Esophagus squamous epithelium (tissue), 5 donors: ENCODE measurements at places on chromosomes 3 and 15.

DNA sequence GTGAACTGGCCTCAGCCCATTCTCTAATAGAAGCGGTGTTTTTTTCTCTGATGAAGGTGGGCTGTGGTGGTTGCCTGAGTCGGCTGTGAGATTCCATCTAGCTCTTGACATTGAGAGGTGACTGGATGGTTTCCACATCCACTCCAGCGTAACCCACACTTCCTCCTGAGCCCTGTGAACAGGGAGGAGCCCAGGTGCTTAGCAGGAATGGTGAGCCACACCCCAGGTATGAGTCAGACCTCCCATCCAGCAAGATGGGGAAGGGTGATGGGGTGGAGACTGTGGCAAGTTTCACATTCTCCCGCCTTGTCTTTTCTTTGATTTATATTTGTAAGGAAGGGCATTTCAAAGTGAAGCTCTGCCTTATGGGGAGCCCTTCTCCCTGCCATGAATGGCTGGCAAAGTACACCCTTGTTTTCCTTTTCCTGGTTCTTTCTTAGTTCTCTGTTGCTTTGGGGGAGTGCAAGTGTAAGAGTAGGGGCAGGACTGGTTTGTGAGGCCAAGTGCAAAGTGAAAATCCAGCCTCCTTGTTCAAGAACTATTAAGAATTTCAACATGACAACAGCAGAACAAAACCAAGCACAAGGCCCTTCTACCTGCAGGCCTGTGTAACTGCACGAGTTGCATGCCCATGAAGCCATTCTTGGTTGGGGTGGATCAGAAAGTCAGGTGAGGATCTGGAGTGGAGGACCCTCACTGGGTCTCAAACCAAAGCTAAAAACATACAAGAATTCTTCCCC, 4.6 kb upstream of the TPRG1 start:
- no peak for DNase-seq
- H3K27ac ChIP-seq, result peak overlapping the region; percentile 93
- peaks cover 71% of the 10 kb centered on the region for H3K4me1 ChIP-seq
- no peaks in the 10 kb centered on the region for H3K27me3 ChIP-seq
- H3K36me3 ChIP-seq, result no peaks in the 10 kb centered on the region
- H3K4me3 ChIP-seq, result no peak overlapping the region

- no peaks in the 10 kb centered on the region for H3K27me3 ChIP-seq
- H3K4me3 ChIP-seq, result no peak overlapping the region
- H3K36me3 ChIP-seq, result no peaks in the 10 kb centered on the region
- no peak for DNase-seq
- peaks cover 7% of the 10 kb centered on the region for H3K4me1 ChIP-seq
- no peak overlapping the region for H3K27ac ChIP-seq
Measured at GRCh38 chr15:43287254-43287653, 20.5 kb upstream of the TGM5 start.

GRCh38 chr15:57377478-57377847, 1.2 kb downstream of the CGNL1 start:
- H3K27ac ChIP-seq, result peak overlapping the region; percentile 66
- H3K27me3 ChIP-seq, result no peaks in the 10 kb centered on the region
- peaks cover 20% of the 10 kb centered on the region for H3K4me1 ChIP-seq
- peak overlapping the region; percentile 68 for H3K4me3 ChIP-seq
- H3K36me3 ChIP-seq, result no peaks in the 10 kb centered on the region
- no peak for DNase-seq

DNA sequence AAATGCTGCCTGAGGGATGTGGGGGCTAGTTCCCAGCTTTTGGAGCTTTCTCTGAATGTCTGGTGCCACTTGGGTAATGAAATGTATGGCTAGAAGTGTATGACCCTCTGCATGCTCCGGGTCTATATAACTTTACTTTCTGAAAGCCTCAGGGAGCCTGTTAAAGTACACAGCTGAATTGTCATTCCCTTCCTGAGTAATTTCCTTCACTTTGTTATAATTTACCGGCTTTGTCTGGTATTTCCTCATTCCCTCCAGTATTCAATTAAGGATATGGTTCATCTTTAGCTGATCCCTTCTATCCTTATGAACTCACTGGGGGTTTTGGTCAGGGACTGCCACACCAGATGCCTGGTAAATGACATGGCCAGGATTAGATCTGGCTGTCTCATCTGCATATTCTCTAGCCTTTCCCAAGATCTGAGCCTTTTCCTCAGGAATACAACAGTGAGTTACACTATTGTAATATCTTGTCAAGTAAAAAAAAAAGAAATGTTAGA, 620.3 kb downstream of the ZPLD1 start:
- no peaks in the 10 kb centered on the region for H3K36me3 ChIP-seq
- no peak overlapping the region for H3K27ac ChIP-seq
- H3K4me1 ChIP-seq, result no peaks in the 10 kb centered on the region
- DNase-seq, result no peak

- H3K36me3 ChIP-seq, result no peaks in the 10 kb centered on the region
- no peak overlapping the region for H3K27ac ChIP-seq
- H3K4me1 ChIP-seq, result no peaks in the 10 kb centered on the region
- H3K4me3 ChIP-seq, result no peak overlapping the region
- DNase-seq, result no peak
Measured at GRCh38 chr3:46200211-46200610, 7.9 kb downstream of the CCR1 start.

GRCh38 chr3:43455233-43455632, 166.6 kb downstream of the ANO10 start:
- H3K4me1 ChIP-seq, result no peaks in the 10 kb centered on the region
- no peak overlapping the region for H3K4me3 ChIP-seq
- no peak overlapping the region for H3K27ac ChIP-seq
- no peaks in the 10 kb centered on the region for H3K27me3 ChIP-seq
- DNase-seq, result no peak

- no peak for DNase-seq
- no peak overlapping the region for H3K27ac ChIP-seq
Measured at GRCh38 chr3:11173828-11174465, 19.7 kb downstream of the HRH1 start.

DNA sequence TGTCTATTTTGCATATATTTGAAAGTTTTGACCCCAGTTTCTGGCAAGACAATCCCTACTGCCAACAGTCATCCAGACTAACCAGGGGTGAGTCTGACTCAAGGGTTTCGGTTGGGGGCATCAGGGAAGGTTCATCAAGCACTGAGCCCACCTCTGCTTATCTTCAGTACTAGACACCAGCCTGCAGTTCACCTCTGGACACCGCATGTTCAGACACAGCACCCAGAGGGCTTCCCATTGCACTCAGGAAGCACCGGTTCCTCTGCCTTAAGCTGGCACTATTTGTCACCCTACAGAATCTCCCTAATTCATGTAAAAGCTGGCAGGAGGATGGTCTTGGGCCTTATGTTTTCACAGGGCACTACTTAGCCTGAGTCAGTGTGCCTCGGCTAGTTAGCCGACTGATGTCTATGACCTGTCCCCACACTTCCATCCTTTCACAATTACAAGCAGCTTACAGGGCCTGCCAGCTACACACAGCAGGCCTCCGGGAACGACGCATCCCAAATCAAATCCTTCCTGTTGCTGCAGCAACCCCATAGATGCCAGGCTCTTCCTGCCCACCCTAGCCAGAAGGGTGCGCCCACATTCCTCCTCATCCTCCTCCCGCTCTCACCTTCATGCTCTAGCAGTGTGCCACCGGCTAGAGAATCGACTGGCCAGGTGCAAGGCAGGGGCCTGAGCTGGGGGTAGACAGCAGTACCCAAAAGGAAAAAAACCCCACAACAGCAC, 52.5 kb downstream of the SH3BP5 start:
- H3K4me3 ChIP-seq, result no peak overlapping the region
- DNase-seq, result no peak
- H3K4me1 ChIP-seq, result no peaks in the 10 kb centered on the region

- H3K27ac ChIP-seq, result no peak overlapping the region
- H3K36me3 ChIP-seq, result no peaks in the 10 kb centered on the region
- peaks cover under 1% of the 10 kb centered on the region for H3K27me3 ChIP-seq
Measured at GRCh38 chr15:91482799-91483198, 370.7 kb upstream of the SLCO3A1 start.

GRCh38 chr3:141643796-141644195, 94.3 kb upstream of the RNF7 start:
- no peaks in the 10 kb centered on the region for H3K27me3 ChIP-seq
- no peaks in the 10 kb centered on the region for H3K4me1 ChIP-seq
- no peak overlapping the region for H3K4me3 ChIP-seq
- H3K27ac ChIP-seq, result no peak overlapping the region
- DNase-seq, result no peak

DNA sequence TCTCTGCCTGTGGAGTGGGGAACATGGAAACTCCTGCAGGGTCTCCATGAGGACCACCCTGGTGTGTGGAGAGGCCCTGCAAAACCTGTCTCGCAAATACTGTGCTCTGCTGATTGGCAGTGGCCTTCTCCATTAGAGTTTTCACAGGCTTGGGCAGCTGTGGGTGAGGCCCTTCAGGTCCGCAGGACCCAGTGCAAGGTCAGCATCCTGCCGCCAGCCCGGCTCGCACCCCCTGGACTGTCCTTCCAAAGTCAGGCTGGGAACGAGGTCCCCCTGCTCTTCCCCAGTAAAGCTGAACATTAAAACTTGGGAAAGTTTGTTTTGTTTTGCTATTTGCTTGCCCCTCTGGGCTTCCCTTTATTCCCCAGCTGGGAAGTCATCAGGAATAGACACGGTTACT, 85.0 kb upstream of the PLXNA1 start:
- no peak for DNase-seq
- no peak overlapping the region for H3K27ac ChIP-seq
- H3K27me3 ChIP-seq, result no peaks in the 10 kb centered on the region
- H3K4me3 ChIP-seq, result no peak overlapping the region

DNA sequence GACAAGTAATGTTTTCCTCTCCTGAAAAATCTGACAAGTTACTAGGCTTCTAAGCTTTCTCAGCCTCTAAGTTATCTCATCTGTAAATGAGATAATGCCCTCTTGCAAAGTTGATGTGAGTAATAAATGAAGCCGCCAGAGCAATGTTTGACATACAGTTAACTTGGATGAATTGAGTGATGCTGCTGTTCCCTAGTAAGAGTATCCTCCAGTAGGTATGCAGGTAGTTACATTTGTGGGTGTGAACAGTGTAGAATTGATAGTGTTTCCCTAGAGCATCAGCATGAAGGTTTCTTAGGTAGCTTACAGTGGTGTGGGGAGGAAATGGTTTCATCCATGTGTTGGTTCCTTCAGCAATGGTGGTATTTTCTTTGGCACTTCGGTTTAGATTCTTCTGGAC, 3.4 kb downstream of the ATP2C1 start:
- H3K27ac ChIP-seq, result no peak overlapping the region
- H3K36me3 ChIP-seq, result no peaks in the 10 kb centered on the region
- H3K27me3 ChIP-seq, result no peaks in the 10 kb centered on the region
- no peak overlapping the region for H3K4me3 ChIP-seq
- DNase-seq, result no peak

- no peaks in the 10 kb centered on the region for H3K36me3 ChIP-seq
- no peaks in the 10 kb centered on the region for H3K4me1 ChIP-seq
- no peak for DNase-seq
- no peak overlapping the region for H3K4me3 ChIP-seq
Measured at GRCh38 chr15:40633178-40633577, 39.1 kb downstream of the KNL1 start.

DNA sequence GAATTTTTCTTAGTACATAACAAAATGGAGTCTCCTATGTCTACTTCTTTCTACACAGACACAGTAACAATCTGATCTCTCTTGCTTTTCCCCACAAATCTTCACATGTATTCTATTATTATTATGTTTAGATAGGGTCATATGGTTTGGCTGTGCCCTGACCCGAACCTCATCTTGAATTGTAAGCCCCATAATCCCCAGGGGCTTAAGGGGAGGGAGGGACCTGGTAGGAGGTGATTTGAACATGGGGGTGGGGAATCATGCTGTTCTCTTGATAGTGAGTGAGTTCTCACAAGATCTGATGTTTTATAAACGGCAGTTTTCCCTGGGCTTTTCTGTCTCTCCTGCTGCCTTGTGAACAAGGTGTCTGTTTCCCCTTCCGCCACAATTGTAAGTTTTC, 86.7 kb upstream of the SELENOK start:
- no peaks in the 10 kb centered on the region for H3K4me1 ChIP-seq
- H3K27me3 ChIP-seq, result no peaks in the 10 kb centered on the region
- no peak for DNase-seq
- H3K36me3 ChIP-seq, result no peaks in the 10 kb centered on the region

- H3K36me3 ChIP-seq, result no peaks in the 10 kb centered on the region
- DNase-seq, result no peak
- no peaks in the 10 kb centered on the region for H3K4me1 ChIP-seq
- no peak overlapping the region for H3K27ac ChIP-seq
Measured at GRCh38 chr3:106135451-106136160, 266.8 kb upstream of the CBLB start.

- no peaks in the 10 kb centered on the region for H3K4me1 ChIP-seq
- H3K36me3 ChIP-seq, result no peaks in the 10 kb centered on the region
- no peak overlapping the region for H3K4me3 ChIP-seq
- no peak for DNase-seq
Measured at GRCh38 chr3:20462723-20463122, 276.7 kb upstream of the SGO1 start.

- H3K4me3 ChIP-seq, result no peak overlapping the region
- no peaks in the 10 kb centered on the region for H3K27me3 ChIP-seq
- DNase-seq, result no peak
- peaks cover 10% of the 10 kb centered on the region for H3K4me1 ChIP-seq
Measured at GRCh38 chr3:20077068-20077467, 36.8 kb downstream of the KAT2B start.

DNA sequence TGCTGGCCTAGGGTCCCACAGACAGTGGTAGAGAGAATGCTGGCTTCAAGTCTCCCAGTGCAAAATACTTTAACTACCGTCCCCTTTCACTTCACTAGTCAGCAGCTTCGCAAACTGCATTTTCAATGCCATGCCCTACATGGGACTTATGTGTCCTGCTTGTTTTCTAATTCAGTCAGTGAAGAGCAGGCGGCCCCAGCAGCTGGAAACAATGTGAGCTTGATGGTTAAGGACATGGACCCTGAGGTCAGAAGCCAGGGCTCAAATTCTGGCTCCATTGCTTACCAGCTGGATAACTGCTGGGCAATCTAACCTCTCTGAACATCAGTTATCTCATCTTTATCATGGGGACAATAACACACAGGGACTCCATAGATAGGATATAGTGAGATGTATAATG, 58.4 kb downstream of the SLC12A8 start:
- H3K36me3 ChIP-seq, result no peaks in the 10 kb centered on the region
- peaks cover 5% of the 10 kb centered on the region for H3K4me1 ChIP-seq
- H3K27ac ChIP-seq, result no peak overlapping the region

DNA sequence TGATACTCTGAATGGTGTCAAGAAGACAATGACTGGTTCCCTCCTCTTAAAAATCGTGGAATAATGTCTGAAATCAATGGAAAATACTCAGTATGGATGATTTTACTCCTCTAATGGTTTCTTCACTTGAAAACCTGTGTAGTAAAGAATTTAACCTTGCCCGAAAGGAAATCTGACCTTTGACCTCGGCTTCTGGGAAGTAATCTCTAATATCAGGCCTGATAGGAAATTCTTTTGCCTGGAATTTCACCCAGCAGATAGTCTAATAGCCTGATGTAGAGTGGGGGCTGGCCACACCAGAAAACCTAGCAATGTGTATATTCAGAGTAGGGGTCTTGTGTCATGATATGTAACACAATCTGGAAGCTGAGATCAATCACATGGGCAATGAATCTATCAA, 91.5 kb upstream of the GOLIM4 start:
- no peaks in the 10 kb centered on the region for H3K27me3 ChIP-seq
- H3K27ac ChIP-seq, result no peak overlapping the region
- no peak overlapping the region for H3K4me3 ChIP-seq
- no peaks in the 10 kb centered on the region for H3K4me1 ChIP-seq
- H3K36me3 ChIP-seq, result no peaks in the 10 kb centered on the region
